ENCODE measurements at places on chromosomes 1 and 21.

GRCh38 chr1:3213730-3214129 lies 144.7 kb downstream of the PRDM16 start:
- no peak for DNase-seq

GRCh38 chr1:50421366-50421748 lies 1.9 kb downstream of the DMRTA2 start:
- DNase-seq = no peak

- DNase-seq = no peak
These were observed 40.0 kb downstream of the KCNAB2 start for GRCh38 chr1:6085666-6086065.

DNA sequence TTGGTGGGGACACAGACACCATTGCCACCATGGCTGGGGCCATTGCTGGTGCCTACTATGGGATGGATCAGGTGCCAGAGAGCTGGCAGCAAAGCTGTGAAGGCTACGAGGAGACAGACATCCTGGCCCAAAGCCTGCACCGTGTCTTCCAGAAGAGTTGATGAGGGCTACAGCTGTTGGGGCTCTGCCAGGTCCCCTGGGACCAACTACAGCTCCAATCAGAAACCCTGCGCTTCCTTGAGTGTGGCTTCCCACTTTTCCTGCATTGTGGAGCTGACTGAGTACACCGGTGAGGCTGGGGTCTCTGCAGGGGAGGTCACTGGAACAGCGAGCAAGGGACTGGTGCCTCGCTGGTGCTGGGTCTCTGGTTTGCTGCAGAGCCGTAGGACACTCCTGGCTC lies 4.5 kb downstream of the ADPRS start:
- no peak for DNase-seq

DNA sequence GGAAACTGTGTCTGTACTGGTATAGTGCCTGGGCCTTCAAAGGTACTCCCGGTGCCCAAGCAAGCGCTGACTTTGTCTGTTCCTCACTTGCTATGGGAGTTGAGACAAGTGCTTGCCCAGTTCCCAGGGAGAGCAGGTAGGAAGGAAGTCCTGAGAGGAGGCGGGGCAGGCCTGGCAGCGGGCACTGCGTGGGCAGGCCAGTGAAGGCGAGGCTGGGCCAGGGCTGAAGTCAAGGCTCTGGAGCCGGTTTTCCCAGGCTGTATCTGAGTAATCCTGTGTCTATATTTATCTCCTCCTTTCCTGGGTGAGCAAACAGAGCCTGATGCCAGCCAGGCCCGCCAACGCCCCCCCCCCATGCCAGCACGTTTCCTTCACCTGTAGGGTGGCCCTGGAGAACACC lies 15.9 kb upstream of the EDN2 start:
- no peak for DNase-seq

DNA sequence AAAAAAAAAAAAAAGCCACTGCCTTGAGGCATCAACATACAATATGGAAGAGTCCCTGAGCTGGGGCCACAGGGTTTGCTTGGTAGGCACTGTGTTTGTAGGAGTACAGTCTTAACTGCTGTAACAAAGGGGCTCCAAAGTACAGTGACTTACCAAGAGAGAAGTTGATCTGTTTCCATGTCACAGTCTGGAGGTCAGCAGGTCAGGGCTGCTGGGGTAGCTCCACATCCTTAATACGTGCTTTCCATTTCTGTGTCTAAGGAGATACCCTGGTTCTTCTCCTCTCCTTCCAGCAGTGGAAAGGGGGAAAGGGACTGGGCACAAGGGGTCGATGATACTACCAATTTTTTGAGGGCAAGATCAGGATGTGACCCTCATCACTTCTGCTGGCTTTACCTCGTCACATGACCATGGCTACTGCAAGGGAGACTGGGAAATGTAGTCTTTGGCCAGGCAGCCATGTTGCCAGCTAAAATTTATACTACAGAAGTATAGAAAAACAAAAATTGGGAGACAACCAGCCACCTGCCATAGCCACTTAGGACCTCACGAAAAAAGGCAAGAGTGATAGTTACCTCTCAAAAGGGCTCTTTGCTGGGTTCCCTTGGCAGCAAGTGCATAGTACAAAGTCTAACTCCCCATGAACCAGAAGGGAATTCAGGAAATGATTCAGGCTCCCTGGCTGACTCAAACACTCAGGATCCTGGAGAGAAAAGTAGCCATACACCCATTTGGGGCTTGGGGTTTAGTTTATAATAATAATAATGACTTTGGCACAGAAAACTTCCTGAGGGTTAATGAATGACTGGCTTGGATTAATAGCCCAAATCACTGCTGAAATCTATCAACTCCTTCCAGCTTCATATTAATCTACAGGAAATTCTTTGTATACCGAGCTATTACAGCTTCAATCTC lies 52.7 kb upstream of the ATP5PO start:
- no peak for DNase-seq

GRCh38 chr1:14064649-14065442 lies 364.9 kb downstream of the PRDM2 start:
- no peak for DNase-seq
